ENCODE measurements at places on chromosomes 1 and 21. TPM values are rescaled to one million over a fixed set of nuclear protein-coding genes. Genes with fewer than 3 reads are reported as not detected.

FCGR1A gene
- 1.00 TPM for polyA plus RNA-seq

ASTN1 gene
- 0.50 TPM for polyA plus RNA-seq

ZSCAN20 gene
- 1.5 TPM for polyA plus RNA-seq

FOXD2 gene
- polyA plus RNA-seq = 1.4 TPM

ARTN gene
- 3.2 TPM for polyA plus RNA-seq

HES5 gene
- 1.0 TPM for polyA plus RNA-seq

AMY1B gene
- not detected for polyA plus RNA-seq

F11R gene
- polyA plus RNA-seq = 148 TPM

TMEM240 gene
- 2.1 TPM for polyA plus RNA-seq

TYW3 gene
- 0.42 TPM for polyA plus RNA-seq

GRCh38 chr1:193747579-193747978 is 561.2 kb upstream of the B3GALT2 start:
- DNase-seq = no peak

DNA sequence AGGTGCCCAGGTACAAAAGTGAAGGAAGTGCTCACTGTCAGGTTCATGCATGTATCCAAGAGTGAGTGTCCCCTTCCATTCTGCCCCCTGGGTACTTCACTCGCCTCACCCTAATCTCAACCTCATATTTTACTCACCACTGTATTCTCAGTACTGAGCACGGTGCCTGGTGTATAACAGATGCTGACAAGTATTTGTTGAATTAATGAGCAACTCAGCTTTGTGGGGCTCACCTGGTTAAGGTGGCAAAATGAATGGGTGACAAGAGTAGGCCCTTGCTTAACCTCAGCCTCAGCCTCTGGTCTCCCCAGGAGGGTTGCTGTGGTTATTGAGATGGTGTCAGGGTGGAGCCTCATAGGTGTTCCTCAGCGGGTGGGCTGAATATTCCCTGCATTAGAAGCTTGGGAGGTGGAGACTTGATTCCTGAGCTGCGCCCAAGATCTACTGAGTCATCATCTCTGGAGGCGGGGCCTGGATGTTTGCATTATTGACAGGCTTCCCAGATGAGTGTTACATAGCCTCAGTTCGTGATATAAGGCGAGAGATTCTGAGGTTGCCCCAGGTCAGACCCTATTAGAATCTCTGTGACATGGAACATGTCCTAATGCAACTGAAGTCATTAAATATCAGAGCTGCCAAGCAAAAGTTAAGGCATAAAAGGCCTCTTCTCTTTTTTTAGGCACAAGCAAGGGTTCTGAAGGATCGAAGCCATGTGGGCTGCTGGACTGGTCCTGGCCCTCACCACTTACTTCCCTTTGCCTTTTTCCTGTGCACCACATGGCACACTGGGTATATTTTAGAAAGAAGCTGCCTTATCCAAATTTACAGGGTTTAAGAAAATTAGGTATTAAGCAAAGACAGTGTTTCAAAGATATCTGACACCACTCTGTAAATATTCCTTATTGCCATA is 39.2 kb downstream of the SYT6 start:
- no peak for DNase-seq

- no peak for DNase-seq
Observed at GRCh38 chr1:15212216-15212953, 34.6 kb upstream of the FHAD1 start.

DNA sequence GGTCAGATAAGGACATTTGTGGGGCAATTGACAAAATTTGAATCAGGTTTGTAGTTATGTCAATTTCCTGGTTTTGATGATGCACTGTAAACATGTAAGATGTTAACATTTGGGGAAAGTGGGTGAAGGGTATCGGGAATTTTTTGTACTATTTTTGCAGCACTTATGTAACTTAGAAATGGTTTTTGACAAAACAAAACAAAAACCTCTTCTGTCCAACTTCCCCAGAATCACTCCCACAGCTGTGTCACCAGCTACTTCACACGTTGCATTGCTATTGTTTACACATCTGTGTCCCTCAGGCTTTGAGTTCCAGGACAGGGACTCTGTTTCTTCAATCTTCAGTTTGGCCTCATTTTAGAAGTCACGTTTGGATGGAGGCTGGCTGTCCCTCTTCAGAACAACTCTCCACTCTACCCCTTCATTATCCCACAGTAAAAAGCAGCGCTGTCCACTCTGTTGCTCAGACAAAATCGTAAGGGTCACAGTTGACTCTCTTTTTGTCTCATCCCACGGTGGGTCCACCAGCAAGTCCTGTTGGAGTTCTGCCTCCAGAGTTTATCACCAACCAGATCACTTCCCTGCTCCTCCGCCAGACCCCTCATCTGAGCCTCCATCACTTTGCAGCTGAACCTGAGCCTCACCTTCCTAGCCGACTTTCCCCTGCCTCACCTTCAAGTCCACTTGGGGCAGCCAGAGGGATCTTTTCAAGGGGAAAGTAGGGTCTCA is 63.2 kb downstream of the NENF start:
- DNase-seq = no peak

- DNase-seq = no peak
Observed at GRCh38 chr1:79362470-79362869, 355.9 kb upstream of the ADGRL4 start.

DNA sequence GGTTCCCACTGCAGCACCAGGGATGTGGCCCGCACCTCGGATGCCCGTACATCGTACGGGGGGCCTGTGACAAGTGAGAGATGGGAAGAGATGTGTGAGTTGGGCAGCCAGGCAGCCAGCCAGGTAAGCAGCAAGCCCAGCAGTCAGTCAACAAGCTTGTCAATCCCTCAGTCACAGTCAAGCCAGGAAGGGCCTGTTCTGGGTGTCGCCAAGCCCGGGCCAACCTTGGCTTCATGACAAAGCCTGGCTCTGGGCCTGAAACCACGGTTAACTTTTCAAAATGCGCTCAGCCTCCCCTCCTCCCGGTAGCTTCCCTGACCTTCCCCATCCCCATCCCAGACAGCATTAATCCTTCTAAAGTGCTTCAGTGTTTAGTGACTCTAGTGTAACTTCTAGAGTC is 31.8 kb downstream of the MYOM3 start:
- DNase-seq = no peak

DNA sequence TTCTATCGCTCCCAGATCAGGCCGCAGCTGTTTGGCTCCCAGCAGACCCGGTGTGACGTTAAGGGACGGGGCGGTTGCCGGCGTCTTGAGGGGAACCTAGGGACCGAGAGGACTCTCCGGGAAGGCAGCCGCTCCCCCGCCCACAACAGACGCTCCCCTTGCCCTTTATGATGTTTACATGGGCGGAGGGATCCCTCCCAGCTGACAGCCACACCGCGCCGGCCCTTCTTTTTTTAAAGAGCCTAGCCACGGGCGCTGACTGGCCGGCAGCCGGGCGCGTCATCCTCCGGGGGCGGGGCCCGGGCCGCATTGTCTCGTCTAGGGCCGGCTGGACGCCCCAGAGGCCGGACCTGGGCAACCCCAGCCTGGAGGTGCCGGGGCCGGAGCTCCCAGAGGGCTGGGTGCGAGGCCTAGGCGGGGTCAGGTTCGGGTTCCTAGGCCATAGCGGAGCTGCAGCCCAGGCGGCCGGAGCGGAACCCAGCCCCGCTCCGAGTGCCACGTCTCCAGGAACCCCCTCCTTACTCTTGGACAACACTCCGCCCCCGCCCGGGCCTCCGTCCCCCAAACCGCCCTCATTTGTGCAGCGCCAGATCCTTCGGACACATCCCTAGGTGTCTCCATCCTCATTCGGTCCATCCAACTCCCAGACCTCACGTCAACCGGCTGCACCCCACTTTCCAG is at the start of gene PCAT6:
Gene PCAT6, plus strand, starts transcription at position 340 of the 681 bp plus-strand sequence.
- peak; percentile 98 for DNase-seq

DNA sequence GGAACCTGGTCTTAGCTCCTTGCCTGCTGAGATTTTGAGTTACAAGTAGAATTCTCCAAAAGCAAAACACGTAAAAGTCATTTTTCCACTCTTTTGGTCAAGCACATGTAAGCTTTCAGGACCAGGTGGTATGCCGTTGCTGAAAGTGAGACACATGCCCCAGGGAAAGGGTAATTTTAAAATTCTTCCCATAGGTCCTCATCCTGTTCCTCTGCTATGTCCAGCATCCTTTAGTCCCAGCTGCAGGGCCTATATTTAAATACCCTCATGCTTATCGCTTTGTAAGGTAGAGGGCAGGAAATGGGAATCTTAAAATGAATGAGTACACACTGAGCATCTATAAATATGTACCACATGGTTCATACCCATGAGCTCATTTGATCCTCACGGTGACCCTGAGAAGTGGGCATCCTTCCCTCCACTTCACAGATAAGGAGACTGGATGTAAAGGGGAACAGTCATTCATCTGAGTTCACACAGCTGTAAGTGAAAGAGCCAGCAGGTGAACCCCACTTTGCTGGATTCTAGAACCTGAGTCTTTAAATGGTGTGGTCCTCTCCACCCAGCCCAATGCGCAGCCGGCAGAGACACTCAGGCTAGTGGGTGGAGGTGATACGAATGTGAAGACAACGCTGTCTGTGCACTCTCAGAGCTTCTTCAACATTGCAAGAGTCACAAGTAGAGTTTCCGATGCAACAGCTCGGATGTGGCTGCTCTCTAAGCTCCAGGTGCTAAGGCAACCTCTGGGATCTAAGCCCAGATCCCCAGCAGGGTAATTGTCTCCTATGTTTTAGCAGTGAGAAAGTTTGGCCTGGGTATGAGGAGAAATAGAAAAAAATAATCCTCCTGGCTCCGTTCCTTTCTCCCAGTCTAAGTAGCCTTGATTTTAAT is 163.5 kb downstream of the PLXNA2 start:
- no peak for DNase-seq

- DNase-seq = no peak
Observed at GRCh38 chr1:42319871-42320484, 15.1 kb downstream of the FOXJ3 start.

GRCh38 chr21:19900149-19900548 is 1098.1 kb upstream of the NCAM2 start:
- no peak for DNase-seq

DNA sequence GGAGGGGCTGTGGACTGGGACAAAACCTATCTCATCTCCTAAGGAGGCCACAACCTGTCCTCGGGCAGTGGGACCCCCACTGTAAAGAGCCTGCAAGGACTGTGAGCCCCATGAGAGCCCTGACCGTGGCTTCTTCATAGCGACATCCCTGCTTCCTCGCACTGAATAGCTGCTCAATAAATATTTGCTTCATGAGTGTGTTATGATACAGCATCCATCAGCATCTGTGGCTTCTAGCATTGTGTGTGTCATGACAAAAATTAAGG is 40.5 kb upstream of the CSF3R start:
- no peak for DNase-seq

- no peak for DNase-seq
Observed at GRCh38 chr21:43734928-43735229, 15.9 kb downstream of the PDXK start.

GRCh38 chr1:217614200-217614712 is 16.6 kb downstream of the GPATCH2 start:
- DNase-seq = no peak

GRCh38 chr1:10432910-10433700 is 2.9 kb downstream of the CENPS start:
- DNase-seq = no peak

GRCh38 chr1:107132780-107133179 is 8.1 kb upstream of the NTNG1 start:
- DNase-seq = no peak

- peak; percentile 66 for DNase-seq
Observed at GRCh38 chr1:212062832-212063438, 27.4 kb downstream of the DTL start.

Data from hepatocyte (in vitro differentiated cells).